ENCODE measurements at places on chromosomes 4 and X. TPM values are rescaled to one million over a fixed set of nuclear protein-coding genes. Genes with fewer than 3 reads are reported as not detected.

The ENPP6 gene
- not detected for total RNA-seq

The ABCE1 gene
- 41.4 TPM for total RNA-seq

DNA sequence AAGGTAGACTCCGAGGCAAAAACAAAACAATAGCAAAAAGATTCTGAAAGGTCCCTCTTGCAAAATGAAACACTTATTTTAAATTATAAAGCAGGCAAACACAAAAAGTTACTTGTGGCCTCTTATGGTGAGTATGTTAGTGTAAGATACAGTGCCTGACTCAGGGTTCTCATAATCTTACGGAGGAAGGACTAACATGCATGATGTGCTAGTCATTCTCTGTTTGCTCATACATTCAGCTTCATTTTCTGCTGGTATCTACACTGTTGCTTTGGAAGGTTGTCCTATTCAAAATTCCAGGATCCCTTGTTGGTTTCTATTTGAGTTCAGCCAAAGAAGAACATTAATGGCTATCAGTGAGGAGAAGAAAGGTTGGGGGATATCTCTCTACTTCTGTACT lies 249.1 kb upstream of the FAM47A start:
- no peaks in the 10 kb centered on the region for H3K36me3 ChIP-seq
- no peak overlapping the region for H3K4me3 ChIP-seq
- H3K27me3 ChIP-seq = no peaks in the 10 kb centered on the region
- no peak for DNase-seq
- no peaks in the 10 kb centered on the region for H3K4me1 ChIP-seq

GRCh38 chr4:83217721-83218522 lies 66.7 kb downstream of the COQ2 start:
- peaks cover 57% of the 10 kb centered on the region for H3K4me1 ChIP-seq
- H3K36me3 ChIP-seq = no peaks in the 10 kb centered on the region
- peak overlapping the region; percentile 82 for H3K27ac ChIP-seq
- peaks cover 5% of the 10 kb centered on the region for H3K27me3 ChIP-seq
- peak; percentile 85 for DNase-seq

DNA sequence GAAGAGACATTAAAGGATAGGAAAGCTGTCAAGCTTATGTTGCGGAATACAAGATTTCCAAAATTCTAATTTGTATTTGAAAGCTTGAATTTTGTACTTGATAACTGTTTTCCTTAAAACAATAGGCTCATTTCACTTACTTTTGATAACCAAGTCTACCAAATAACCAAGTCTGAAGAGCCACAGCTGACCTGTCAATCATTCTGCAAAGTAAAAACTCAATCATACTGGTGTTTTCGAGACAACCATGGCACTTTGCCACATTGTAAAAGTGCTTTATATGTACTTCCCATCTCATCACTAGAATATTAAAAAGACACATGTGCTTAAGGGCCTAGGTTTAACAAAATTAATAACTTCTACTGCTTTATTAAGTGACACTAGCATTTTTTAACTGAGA lies 47.9 kb downstream of the LEF1 start:
- peaks cover 78% of the 10 kb centered on the region for H3K4me1 ChIP-seq
- peaks cover 24% of the 10 kb centered on the region for H3K36me3 ChIP-seq
- peak overlapping the region; percentile 75 for H3K4me3 ChIP-seq
- no peak for DNase-seq
- no peaks in the 10 kb centered on the region for H3K27me3 ChIP-seq

DNA sequence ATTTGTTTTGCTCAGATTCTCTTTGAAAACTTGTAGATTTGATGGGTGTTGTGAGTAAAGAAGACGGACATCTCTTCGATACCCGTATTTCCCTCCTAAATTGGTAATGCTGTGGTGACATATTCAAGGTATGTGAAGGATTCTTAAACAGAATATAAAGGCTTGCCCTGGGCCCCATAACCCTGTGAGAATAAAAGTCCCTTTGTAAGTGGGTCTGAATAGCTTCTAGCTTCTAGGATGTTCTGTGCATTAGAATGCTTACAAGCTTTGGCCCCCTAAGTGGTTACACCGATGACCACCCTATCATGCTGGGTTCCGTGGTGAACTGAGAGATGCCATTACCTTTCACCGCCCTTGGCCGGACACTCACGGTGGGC lies 574 bp upstream of the MOB1B start:
- H3K4me3 ChIP-seq = peak overlapping the region; percentile 86
- peaks cover 19% of the 10 kb centered on the region for H3K4me1 ChIP-seq
- no peaks in the 10 kb centered on the region for H3K36me3 ChIP-seq
- peak; percentile 4 for DNase-seq

GRCh38 chr4:168028970-168029597 lies 63.3 kb upstream of the ANXA10 start:
- H3K36me3 ChIP-seq = no peaks in the 10 kb centered on the region
- no peak overlapping the region for H3K4me3 ChIP-seq
- no peak overlapping the region for H3K27ac ChIP-seq
- no peaks in the 10 kb centered on the region for H3K27me3 ChIP-seq
- H3K4me1 ChIP-seq = no peaks in the 10 kb centered on the region
- no peak for DNase-seq

The EDNRA gene
- not detected for total RNA-seq

DNA sequence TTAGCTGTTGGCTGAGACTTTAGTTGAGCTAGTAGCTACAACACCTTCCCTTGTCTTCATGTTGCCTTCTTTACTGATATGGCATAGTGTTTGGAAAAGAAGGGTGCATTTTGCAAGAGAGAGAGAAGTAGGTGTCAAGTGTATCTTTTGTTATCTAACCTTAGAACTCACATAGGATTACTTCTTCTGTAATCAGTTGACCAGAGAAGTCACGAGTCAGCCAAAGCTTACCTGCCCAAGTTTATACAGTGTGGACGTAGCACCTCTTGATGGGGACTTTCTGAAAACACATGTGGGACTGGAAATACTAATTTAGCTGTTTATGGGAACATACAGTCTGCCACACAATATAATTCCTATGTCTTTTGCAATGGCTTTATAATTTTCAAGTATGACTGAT lies 56.0 kb downstream of the UGT8 start:
- H3K36me3 ChIP-seq = no peaks in the 10 kb centered on the region
- no peak overlapping the region for H3K4me3 ChIP-seq
- H3K27me3 ChIP-seq = no peaks in the 10 kb centered on the region
- H3K27ac ChIP-seq = no peak overlapping the region
- DNase-seq = no peak

The FBXW7 gene
- total RNA-seq = 146 TPM

The FAM149A gene
- total RNA-seq = 1.1 TPM

The TKTL2 gene
- total RNA-seq = not detected

The VCX3B gene
- not detected for total RNA-seq

DNA sequence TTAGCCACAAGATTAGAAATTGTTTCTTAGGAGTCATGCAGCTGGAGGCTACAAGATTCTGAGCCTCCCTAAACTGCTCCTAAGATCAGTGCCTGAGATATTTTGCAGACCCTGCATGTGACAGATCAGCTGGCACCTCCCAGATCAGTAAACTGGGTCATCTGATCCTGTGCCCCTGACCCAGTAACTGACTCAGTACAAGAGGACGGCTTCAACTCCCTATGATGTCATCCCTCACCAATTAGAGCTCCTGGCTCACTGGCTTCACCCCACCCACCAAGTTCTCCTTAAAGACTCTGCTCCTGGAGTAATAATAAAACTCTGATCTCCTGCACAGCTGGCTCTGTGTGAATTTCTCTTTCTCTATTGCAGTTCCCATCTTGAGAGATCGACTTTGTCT lies 45.4 kb upstream of the PNPLA4 start:
- no peak overlapping the region for H3K4me3 ChIP-seq
- H3K4me1 ChIP-seq = no peaks in the 10 kb centered on the region

The TMSB15C gene
- total RNA-seq = 3.8 TPM

GRCh38 chr4:82818664-82819662 lies 20.4 kb upstream of the SCD5 start:
- no peak for DNase-seq
- H3K36me3 ChIP-seq = peaks cover 59% of the 10 kb centered on the region
- H3K27me3 ChIP-seq = no peaks in the 10 kb centered on the region

DNA sequence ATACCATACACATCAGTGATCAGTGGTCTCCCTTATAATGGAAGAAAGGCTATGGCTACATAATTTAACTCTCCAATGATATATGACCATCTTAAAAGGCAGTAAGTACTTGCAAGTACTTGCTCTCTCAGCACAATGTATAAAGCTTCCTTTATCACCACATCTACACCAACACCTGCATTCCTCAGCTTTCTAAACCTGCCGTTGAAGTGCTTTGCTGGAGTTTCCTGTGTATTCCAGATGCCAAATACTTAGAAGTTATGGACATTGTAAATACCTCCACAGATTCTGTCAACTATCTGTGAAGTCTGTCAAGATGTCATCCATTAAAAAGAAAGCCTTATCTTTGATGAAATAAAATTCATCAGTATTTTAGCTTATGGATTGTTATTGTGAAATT lies 335.0 kb upstream of the GALNTL6 start:
- DNase-seq = no peak
- no peaks in the 10 kb centered on the region for H3K27me3 ChIP-seq
- no peak overlapping the region for H3K27ac ChIP-seq
- H3K4me1 ChIP-seq = no peaks in the 10 kb centered on the region
- no peaks in the 10 kb centered on the region for H3K36me3 ChIP-seq
